ENCODE measurements at places on chromosomes 3 and 15.

GRCh38 chr15:40357723-40358470, at the start of gene DISP2:
DISP2 (plus strand) TSS chr15:40358219; CDS start chr15:40358322, 103 bp downstream.
- H3K27ac ChIP-seq: no peak within 1 kb of the TSS
- no peaks in the 10 kb centered on the region for H3K36me3 ChIP-seq
- peaks cover 13% of the 10 kb centered on the region for H3K4me1 ChIP-seq
- H3K27me3 ChIP-seq: peaks cover 21% of the 10 kb centered on the region
- peak; percentile 90 for DNase-seq
- H3K4me3 ChIP-seq: peak within 1 kb of the TSS; percentile 76

- no peaks in the 10 kb centered on the region for H3K36me3 ChIP-seq
- H3K4me3 ChIP-seq: peak overlapping the region; percentile 0
- H3K27ac ChIP-seq: no peak overlapping the region
Measured at GRCh38 chr3:149186721-149187120, 34.9 kb downstream of the CP start.

GRCh38 chr15:71648095-71648494, 162.3 kb upstream of the NR2E3 start:
- peaks cover 1% of the 10 kb centered on the region for H3K4me1 ChIP-seq
- H3K27me3 ChIP-seq: no peaks in the 10 kb centered on the region
- no peak overlapping the region for H3K27ac ChIP-seq
- no peak for DNase-seq

- no peak overlapping the region for H3K4me3 ChIP-seq
- H3K4me1 ChIP-seq: peaks cover 2% of the 10 kb centered on the region
- no peak for DNase-seq
- H3K27me3 ChIP-seq: no peaks in the 10 kb centered on the region
Measured at GRCh38 chr3:150871192-150871591, 34.0 kb downstream of the MINDY4B start.

DNA sequence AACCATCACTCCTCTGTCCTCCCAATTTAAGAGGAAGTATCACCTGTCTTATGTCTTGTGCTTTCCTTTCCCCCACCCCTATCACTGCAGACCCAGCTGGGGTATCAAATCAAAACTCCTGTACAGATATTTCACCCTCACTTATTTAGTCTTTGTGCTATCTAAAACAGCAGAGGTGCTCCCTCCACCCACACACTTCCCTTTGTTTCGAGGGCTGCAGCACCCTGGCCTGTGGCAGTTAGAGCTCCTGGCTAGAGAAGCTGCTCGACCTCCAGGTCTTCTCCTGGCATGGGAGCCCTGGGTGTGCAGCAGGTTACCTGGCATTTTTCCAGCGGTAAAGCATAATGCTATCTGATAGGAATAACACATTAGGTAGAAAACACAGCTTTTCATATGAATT, 181.4 kb upstream of the BCL6 start:
- no peak overlapping the region for H3K4me3 ChIP-seq
- no peak overlapping the region for H3K27ac ChIP-seq
- H3K4me1 ChIP-seq: no peaks in the 10 kb centered on the region
- no peaks in the 10 kb centered on the region for H3K27me3 ChIP-seq
- no peak for DNase-seq

DNA sequence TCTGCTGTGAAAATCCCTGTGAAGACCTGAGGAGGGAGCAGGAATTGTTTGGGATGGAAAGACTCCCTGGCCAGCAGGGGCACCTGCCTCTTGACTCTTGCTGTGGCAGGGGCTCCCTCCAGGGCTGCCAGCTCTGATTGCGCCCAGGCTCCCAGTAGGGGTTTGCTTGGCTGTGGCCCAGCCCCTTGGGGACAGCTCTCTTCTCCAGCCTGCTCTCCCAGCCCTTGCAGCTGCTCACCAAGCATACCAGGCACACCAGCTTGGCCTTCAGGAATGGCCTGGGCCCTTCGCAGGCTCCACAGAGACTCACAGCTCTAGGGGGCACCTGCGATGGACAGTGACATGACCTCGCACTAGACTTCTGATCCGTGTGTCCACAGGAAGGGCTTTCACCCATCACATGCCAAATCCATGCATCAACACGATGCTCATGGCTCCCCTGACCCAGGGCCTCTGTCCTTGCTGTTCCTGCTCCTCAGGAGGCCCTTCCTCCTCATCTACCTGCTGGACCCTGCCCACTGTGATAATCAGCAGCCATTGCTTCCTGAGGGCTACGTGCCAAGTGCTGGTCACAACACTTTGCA, 61.8 kb downstream of the SCN5A start:
- H3K36me3 ChIP-seq: no peaks in the 10 kb centered on the region
- DNase-seq: no peak
- H3K4me3 ChIP-seq: no peak overlapping the region
- H3K27ac ChIP-seq: no peak overlapping the region
- no peaks in the 10 kb centered on the region for H3K4me1 ChIP-seq
- peaks cover 2% of the 10 kb centered on the region for H3K27me3 ChIP-seq

DNA sequence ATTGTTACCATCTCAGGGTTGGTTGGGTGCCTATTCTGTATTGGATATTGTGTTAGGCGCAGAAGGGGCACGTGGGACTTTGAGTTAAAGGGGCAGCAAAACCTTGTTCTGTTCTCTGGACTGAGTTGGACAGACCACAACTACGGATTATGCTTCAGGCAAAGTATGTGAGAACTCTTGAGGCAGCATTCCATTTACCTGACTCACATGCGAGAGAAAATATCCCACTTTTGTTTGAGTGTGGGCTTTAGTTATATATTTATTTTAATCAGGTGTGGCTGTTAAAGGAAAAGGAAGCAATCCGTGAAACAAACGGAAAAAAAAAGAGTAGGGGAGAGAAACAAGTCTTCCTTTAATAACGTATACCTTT, 627 bp upstream of the PLS1 start:
- peaks cover 3% of the 10 kb centered on the region for H3K4me1 ChIP-seq
- H3K27ac ChIP-seq: no peak overlapping the region
- H3K27me3 ChIP-seq: no peaks in the 10 kb centered on the region
- peak overlapping the region; percentile 77 for H3K4me3 ChIP-seq
- DNase-seq: no peak
- H3K36me3 ChIP-seq: no peaks in the 10 kb centered on the region

DNA sequence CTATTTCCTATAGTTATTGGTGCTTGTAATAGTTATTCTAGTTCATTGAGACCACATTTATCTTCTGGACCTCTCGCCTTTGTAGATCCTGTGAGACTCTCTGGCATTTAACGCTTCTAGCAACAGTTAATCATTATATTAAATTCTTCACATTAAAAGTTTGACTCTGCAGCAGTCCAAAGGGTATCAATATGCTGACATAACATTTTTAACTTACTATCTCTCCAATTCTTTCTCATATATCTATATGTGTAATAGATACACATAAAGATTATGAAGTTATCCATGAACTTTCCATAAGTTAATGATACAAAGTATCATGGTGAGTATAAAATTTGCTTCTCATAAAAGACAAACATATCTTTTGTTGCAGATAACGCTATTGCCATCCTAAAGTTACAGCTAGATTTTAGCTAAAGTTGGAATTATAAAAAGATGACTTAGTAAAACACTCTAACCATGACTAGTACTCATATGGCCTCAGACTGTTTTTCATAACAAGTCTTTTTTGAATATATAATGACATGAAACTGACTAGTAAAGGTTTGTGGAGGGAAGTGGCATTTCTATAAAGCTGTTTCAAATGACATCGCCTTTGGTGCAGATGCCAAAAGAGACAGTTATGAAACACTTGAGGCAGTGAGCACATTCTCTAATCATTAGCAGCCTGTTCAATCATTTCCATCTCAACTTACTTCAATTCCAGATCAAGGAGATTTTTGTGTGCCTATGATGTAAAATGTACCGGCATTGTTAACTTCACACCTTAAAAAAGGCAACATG, 379.3 kb upstream of the CBLB start:
- H3K36me3 ChIP-seq: no peaks in the 10 kb centered on the region
- H3K4me1 ChIP-seq: no peaks in the 10 kb centered on the region
- H3K4me3 ChIP-seq: no peak overlapping the region
- DNase-seq: no peak
- no peak overlapping the region for H3K27ac ChIP-seq

DNA sequence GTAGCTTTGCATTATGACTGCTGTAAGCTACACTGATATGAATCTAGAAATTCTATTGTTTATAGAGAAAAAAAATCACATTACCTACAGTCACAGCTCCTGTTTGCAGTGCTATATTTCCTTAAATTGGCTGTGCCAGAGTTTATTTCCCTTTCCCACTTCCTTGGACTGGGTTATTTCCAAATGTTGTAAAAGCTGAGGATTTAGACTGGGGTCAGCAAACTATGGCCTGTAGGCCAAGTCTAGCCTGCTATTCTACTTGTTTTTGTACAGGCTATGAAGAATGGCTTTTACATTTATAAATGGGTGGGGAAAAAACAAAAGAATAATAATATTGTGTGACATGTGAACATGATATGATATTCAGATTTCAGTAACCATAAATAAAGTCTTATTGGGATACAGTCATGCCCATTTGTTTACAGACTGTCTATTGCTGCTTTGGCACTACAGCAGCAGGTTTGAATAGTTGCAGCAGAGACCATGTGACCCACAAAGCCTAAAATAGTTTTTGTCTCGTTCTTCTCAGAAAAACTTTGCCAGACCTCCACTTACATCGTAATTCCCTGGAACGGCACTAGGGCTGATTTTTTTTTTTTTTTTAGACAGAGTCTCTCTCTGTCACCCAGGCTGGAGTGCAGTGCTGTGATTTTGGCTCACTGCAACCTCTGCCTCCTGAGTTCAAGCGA, 7.8 kb downstream of the GLDN start:
- no peak for DNase-seq
- no peaks in the 10 kb centered on the region for H3K4me1 ChIP-seq
- H3K27me3 ChIP-seq: no peaks in the 10 kb centered on the region
- H3K4me3 ChIP-seq: no peak overlapping the region

GRCh38 chr3:123540285-123540684, 44.6 kb downstream of the HACD2 start:
- no peaks in the 10 kb centered on the region for H3K36me3 ChIP-seq
- H3K4me3 ChIP-seq: no peak overlapping the region
- no peak for DNase-seq
- H3K27ac ChIP-seq: no peak overlapping the region
- H3K4me1 ChIP-seq: peaks cover 2% of the 10 kb centered on the region
- H3K27me3 ChIP-seq: no peaks in the 10 kb centered on the region

DNA sequence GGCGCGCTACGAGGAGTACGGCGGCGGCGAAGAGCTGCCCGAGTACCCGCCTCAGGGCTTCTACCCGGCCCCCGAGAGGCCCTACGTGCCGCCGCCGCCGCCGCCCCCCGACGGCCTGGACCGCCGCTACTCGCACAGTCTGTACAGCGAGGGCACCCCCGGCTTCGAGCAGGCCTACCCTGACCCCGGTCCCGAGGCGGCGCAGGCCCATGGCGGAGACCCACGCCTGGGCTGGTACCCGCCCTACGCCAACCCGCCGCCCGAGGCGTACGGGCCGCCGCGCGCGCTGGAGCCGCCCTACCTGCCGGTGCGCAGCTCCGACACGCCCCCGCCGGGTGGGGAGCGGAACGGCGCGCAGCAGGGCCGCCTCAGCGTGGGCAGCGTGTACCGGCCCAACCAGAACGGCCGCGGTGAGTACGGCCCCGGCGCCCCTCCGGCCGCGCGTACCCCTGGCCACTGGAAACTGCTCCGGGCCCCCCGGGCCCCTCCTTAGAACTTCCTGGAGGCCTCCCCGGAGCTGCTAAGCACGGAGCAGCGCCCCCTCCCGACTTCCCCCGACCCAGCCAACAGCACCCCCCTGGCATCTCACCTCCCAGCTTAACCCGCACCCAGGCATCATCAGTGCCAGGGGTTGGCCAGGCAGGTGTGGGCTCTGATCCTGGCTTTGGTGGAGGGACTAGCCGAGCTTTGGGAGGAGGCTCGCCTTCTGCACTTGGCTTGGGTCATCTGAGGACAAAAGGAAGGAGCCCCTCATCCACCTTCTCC, 1.4 kb downstream of the LOXL1 start:
- no peaks in the 10 kb centered on the region for H3K36me3 ChIP-seq
- peak overlapping the region; percentile 86 for H3K4me3 ChIP-seq
- H3K27ac ChIP-seq: no peak overlapping the region
- no peak for DNase-seq
- H3K4me1 ChIP-seq: peaks cover 42% of the 10 kb centered on the region

- H3K36me3 ChIP-seq: no peaks in the 10 kb centered on the region
- no peaks in the 10 kb centered on the region for H3K4me1 ChIP-seq
- no peaks in the 10 kb centered on the region for H3K27me3 ChIP-seq
- no peak overlapping the region for H3K27ac ChIP-seq
- no peak for DNase-seq
Measured at GRCh38 chr3:176867681-176868663, 329.3 kb downstream of the TBL1XR1 start.

- no peaks in the 10 kb centered on the region for H3K27me3 ChIP-seq
- no peaks in the 10 kb centered on the region for H3K4me1 ChIP-seq
- H3K27ac ChIP-seq: no peak overlapping the region
- H3K4me3 ChIP-seq: no peak overlapping the region
Measured at GRCh38 chr3:37330466-37330865, 156.1 kb upstream of the LRRFIP2 start.

DNA sequence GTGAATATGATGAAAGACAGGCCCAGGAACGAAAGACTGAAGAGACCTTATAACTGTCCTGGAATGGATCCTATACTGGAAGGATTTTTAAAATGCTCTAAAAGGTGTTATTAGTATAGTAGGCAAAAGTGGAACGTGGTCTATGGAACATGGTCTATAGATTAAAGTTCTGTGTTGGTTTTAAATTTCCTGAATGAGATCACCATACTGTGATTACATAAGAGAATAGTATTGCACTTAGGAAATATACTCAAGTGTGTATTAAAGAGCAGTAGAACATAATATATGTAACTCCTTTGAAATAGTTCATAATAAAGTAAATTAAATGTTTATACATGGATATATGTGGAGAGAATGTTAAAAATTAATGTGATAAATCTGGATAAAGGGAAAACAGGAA, 68.2 kb downstream of the SPRED1 start:
- no peaks in the 10 kb centered on the region for H3K27me3 ChIP-seq
- no peaks in the 10 kb centered on the region for H3K4me1 ChIP-seq
- peaks cover 100% of the 10 kb centered on the region for H3K36me3 ChIP-seq
- no peak overlapping the region for H3K4me3 ChIP-seq

- no peak for DNase-seq
- H3K4me1 ChIP-seq: peaks cover 8% of the 10 kb centered on the region
- no peaks in the 10 kb centered on the region for H3K27me3 ChIP-seq
- no peak overlapping the region for H3K4me3 ChIP-seq
Measured at GRCh38 chr15:33987444-33987843, 19.1 kb downstream of the CHRM5 start.

GRCh38 chr15:63402498-63403253, 21.0 kb upstream of the CA12 start:
- H3K27me3 ChIP-seq: no peaks in the 10 kb centered on the region
- no peak overlapping the region for H3K27ac ChIP-seq
- H3K36me3 ChIP-seq: no peaks in the 10 kb centered on the region
- peak; percentile 26 for DNase-seq
- H3K4me3 ChIP-seq: no peak overlapping the region
- no peaks in the 10 kb centered on the region for H3K4me1 ChIP-seq

- H3K27me3 ChIP-seq: no peaks in the 10 kb centered on the region
- H3K36me3 ChIP-seq: no peaks in the 10 kb centered on the region
- H3K27ac ChIP-seq: no peak within 1 kb of the TSS
- H3K4me3 ChIP-seq: no peak within 1 kb of the TSS
- DNase-seq: no peak
- no peaks in the 10 kb centered on the region for H3K4me1 ChIP-seq
Measured at GRCh38 chr3:149474250-149474817, at the start of gene TM4SF4. TM4SF4 (plus strand) TSS chr3:149474697; CDS start chr3:149474878, 181 bp downstream.

GRCh38 chr15:68992696-68993095, 21.8 kb upstream of the NOX5 start:
- DNase-seq: no peak
- no peaks in the 10 kb centered on the region for H3K4me1 ChIP-seq
- H3K4me3 ChIP-seq: no peak overlapping the region
- no peaks in the 10 kb centered on the region for H3K27me3 ChIP-seq
- no peak overlapping the region for H3K27ac ChIP-seq
